ENCODE measurements at places on chromosomes 2 and 18. TPM values are rescaled to one million over a fixed set of nuclear protein-coding genes. Genes with fewer than 3 reads are reported as not detected.

GRCh38 chr2:24211408-24211807, 36.6 kb downstream of the FAM228A start:
- no peak for DNase-seq

Gene TSPYL6
- not detected for total RNA-seq

DNA sequence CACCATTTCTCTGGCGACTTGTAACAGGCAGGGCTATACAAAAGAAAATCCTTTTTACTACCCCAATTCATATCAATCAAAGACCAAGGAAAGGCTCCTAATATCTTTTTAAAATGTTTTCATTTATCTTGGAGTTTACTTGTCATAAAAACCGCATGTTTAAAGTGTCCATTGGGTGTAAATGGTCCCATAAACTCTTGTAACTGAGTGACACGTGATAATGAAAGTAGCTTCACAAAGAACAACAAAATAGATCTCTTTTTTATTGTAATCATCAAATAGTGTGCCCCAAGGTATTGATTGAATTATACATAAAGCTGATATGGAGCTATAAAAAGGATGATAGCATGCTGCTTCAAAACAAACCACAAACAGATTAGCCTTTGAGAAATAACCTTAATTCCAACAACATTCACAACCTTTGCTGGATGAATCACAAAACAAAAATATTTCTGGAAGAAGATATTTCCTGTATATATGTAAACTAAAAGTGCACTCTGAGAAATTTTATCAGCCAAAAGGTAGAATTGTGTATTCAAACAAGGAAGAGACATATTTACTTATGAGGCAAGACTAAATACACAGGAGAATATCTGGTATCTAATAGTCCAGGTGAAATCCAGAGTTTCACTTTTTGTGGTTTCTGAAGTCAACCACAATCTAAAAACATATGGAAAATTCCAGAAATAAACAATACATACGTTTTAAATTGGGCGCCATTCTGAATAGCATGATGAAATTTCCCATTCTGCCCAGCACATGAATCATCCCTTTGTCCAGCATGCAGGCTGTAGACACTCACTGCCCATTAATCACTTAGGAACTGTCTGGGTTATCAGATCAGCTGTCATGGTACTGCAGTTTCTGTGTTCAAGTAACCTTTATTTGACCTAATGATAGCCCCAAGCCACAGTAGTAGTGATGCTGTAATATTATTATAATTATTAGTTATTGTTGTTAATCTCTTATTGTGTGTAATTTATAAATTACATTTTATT, 237.5 kb downstream of the PIK3C3 start:
- no peak for DNase-seq

Gene CCDC74B
- total RNA-seq: 2.0 TPM

GRCh38 chr2:178193823-178194599, at the start of gene OSBPL6:
Gene OSBPL6 (plus strand): TSS chr2:178194512. CDS start chr2:178306185, 111,673 bp downstream.
- peak; percentile 8 for DNase-seq

DNA sequence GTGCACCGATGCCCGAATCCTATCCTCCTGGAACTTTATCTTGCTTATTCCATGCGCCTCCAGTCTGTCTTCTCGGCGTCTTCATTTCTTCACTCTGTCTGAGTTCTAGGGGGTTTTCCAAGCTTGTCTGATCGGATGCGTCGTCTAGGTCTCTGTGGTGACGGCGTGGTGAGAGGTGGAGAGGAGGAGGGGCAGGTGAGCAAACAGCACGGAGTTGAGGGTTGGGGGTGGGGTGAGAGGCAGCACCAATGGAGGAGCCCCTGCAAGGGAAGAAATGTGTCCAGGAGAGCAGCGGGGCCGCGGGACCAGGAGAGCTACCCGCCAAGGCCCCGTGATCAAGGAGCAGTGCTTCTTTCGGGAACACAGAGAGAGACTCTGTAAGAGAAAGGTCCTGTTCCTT, 131.3 kb upstream of the TWIST2 start:
- DNase-seq: no peak

DNA sequence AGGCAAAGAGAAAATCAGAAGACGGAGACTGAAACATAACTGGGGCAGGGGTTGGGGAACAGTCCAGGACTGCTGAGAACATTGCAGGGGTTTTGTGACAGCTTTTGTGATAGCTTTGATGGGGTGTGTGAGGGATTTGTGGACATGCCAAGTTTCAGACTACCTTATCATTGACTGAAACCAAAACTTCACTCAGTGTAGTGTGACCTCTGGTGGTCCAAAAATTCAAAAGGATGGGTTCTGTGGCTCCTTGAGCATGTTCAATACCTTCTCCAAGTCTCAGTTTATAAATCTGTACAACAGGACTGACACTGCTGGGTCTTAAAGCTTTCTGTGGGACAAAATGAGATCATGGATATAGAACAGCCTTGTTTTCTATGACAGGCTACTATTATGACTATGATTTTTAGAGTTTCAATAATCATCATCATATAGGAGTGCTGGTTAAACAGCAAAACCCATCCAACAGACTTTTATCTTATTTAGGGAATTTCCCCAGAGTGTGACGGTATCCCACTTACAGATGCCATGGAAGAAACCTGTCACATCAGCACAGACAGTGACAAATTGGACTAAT, 259.2 kb upstream of the SLC14A2 start:
- DNase-seq: no peak

DNA sequence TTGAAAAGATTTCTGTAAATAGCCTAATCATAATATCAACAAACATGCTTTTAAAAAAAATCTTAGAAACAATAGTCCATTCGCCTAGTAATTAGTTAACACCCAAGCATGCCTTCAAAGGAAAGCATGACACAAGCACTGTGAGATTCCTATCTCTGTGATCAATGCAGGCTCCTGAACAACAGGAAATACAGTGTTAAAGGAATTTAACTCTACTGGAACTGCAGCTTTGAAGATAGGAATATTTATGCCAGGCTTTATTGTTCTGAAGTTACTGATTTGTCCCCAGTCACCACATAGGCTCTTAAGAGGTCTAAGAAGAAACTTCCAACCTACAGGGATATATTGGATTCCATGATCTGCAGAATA, 15.4 kb upstream of the FAM124B start:
- DNase-seq: no peak

Gene SEPTIN10
- total RNA-seq: 80.0 TPM

DNA sequence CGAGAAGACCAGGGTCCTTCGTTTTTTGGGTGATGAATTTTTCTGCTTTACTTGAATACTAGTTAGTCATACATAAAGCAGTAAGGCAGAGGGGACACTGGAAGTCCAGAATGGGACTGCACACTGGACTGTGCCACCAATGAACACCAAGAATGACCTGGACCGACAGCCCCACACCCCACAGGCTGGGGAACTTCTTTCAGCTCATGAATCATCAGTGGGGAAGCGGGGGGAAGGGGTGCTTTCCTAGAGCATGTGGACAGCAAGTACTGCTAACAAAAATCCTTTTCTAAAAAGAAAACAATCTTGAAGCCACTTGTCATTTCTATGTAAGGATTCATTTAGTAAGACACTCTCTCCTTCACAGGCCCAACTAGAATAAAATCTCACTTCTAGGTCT, 86.0 kb downstream of the DTNB start:
- no peak for DNase-seq

DNA sequence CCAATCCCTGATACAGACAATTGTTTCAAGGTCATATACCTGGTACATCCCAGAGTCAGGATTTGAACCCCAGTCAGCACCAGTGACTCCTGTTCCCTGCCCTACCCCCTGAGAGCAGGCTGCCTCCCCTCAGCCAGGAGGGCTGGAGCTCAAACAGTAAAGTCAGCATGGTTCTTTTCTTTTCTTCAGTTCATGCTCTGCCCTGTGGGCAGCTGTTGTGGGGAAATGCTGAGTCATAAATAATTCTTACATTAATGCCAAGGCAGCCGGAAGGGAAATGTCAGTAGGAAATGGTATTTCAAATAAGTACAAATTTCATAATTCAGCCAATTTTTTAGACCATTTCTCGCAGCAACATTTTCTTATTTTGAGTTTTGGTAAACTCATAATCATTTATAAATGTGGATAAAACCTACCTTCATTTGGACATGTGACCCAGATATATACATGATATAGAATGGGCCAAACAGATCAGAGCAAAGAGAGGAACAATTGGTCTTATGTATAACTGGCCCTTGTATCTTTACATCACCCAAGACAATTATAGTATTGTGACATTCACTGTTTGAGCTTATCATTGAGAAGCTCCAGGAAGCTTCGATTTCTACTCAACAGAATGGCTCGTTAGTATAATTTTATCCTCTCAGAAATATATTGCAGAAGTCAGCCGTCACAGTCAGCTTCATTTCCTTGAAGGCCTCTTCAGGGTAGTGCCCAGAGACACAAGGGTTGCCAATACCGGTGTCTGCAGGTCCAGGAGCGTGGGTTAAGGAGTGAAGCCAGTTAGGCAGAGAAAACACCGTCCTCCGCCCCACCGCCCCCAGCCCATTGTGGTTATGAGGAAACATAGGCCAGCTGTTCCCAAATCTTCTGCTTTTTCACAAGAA, 28.0 kb upstream of the SCYGR1 start:
- DNase-seq: no peak

- DNase-seq: no peak
Observed at GRCh38 chr2:136060416-136060815, 57.5 kb downstream of the CXCR4 start.

- DNase-seq: no peak
Observed at GRCh38 chr2:194380011-194380410, 1277.0 kb upstream of the SLC39A10 start.

DNA sequence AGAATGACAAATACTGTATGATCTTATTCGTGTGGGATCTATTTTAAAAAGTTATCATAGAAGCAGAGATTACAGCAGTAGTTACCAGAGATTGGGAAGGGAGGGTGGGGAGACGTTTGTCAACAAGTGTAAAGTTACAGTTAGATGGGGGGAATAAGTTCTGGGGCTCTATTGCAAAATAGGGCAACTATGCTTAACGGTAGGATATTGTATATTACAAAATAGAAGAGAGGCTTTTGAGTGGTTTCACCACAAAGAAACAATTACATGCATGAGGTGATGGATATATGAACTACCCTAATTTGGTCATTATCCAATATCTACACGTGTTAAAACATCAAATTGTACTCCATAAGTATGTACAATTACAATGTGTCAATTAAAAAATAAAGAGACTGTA, 123.4 kb upstream of the NOSTRIN start:
- no peak for DNase-seq

DNA sequence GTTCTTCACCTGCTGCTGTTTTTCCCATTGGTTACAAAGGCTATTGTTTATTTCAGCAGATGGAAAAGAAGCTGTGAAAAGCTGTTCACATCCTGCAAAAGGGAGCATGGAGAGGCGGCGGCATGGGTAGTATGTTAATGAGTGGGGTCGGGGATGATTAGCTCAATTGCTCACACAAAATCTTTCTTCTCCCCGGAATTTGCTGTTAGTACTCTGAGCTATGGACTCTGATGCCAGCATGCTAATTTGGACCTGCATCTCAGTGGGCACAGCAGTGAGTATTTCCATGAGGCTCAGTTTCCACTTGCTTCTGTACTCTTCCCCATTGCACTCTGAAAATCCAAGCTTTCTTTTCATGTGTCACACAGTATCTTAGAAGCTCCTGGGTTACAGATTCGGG, 61.6 kb downstream of the DNER start:
- DNase-seq: no peak

- DNase-seq: no peak
Observed at GRCh38 chr2:10267551-10268465, 34.9 kb upstream of the HPCAL1 start.

- DNase-seq: no peak
Observed at GRCh38 chr18:58427321-58427720, 201.6 kb downstream of the ALPK2 start.

- no peak for DNase-seq
Observed at GRCh38 chr18:48836806-48837615, 113.8 kb downstream of the SMAD7 start.

DNA sequence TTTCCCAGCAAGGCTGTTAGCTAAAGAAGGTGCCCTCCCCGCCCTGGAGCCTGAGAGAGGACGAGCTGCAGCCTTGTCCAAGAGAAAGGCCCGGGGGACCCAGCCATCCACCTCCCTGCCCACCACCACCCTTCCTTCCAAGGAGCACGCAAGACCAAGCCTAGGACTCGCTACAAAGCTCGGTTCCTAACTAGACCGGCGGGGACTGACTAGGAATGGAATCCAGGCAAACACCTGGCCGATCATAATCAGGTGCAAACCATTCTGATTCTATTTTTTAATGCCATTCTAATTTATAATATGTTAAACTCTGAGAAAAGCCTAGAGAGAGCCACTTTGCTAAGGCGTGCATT, 19.7 kb upstream of the TUBB6 start:
- no peak for DNase-seq

DNA sequence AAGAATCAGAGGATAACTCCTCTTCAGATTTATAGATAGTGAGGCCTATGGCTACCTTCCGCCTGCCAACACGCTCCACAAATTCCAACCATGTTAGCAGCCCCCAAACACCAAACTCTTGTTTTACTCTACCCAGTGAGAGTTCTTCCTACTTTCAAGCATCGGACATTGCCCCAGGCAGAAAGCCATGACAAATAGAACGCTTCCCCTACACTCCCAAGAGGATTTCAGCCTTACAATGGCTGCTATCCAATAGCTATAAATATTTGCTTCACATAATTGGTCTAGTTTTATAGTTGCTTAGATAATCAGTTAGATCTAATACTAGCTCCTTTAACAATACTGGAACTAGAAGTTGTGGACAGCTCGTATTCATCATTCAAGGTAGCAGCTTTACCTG, 503.4 kb upstream of the VRK2 start:
- DNase-seq: no peak

Gene LOXHD1
- 0.27 TPM for total RNA-seq

GRCh38 chr2:174670446-174670845, 72.8 kb upstream of the WIPF1 start:
- DNase-seq: no peak

DNA sequence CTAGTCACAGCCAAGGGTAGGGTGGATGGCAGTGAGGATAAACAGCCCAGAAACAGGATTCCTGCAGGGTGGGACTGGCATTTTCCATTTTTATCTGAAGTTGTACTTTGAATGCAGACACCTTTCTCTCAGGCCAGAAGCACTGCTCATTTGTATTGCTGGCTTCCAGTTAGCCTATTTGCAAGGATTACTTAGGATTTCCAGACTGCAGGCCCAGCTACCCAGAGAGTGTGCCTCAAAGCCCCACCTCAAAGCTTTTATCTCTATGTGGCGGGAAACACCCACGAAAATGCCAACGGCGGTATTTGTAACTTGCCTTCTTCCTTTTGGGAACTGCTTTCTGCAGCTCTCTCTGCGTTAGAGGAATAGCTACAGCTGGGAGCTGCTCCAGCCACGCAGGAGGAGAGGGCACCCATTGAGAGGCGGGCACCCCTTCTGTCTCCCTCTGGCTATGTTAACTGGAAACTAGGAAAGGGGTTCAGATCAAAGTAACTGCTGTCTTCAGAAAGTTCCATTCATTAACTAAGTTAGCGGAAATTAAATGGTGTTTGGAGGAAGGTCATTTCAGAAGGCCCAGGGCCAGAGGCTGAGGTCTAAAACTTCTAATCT, 144.9 kb downstream of the TGIF1 start:
- DNase-seq: no peak

DNA sequence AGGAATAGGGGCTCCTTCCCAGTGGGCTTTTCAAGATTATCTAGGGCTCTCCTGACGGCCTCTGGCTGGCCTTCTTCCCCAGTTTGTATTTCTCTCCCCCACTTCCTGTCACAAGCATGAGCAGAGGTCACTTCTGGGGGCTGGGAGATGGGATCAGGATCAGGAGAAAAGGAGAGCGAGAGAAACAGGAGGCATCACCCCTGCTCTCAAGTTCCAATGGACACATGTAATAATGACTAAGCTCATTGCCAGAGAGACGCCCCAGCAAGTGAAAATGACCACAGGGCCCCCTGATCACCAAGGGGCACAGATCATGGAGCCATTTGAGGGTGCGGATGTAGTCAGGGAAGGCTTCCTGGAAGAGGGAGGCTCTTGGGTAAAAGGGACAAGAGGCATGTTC, 92.1 kb downstream of the SMAD7 start:
- no peak for DNase-seq
